ENCODE measurements at places on chromosomes 6 and 20.

- DNase-seq = no peak
Observed at GRCh38 chr6:151452750-151453427, 963 bp upstream of the RMND1 start.

- no peak for DNase-seq
Observed at GRCh38 chr20:61749406-61750075, 316.1 kb downstream of the TAF4 start.

GRCh38 chr6:22471746-22472145 lies 97.6 kb upstream of the HDGFL1 start:
- DNase-seq = no peak

DNA sequence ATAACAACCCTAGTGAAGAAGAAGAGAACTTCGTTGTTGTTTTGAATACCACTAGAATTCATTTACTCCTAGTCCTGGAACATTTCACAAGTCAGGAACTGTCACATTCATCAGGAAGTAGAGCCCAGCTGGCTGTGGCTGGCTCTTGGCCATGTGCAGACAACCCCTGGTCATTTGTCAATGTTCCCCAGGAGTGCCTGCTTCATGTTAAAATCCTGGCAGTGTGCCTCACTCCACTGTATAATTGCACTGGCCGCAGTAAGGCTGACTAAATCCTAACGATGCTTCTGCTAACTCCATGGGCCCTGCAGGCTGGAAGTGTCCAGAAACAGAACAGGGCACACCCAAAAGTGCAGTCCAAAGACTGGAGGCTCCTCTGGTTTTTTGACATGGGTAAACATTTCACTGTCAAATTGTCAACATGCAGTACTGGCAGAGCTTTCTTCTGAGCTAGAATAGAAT lies 41.5 kb upstream of the ADGRF1 start:
- DNase-seq = peak; percentile 86

DNA sequence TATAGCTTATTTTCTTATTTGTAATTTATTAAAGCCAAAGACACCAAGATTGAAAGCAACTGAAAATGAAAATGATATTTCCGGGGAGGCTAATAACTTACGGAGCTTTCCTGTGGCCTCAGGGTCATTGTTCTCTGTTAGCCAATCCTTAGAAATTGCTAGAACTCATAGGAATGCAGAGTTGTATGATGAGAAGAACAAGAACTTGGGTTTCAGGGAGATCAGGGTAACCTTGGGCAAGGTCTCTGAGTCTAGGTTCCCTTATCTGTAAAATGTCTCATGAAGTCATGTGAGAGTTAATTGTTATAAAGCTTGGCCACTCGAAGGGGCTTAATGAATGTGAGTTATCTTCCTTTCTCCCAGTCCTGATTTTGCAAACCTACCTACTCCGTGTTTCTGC lies 20.1 kb upstream of the SERINC3 start:
- DNase-seq = no peak

DNA sequence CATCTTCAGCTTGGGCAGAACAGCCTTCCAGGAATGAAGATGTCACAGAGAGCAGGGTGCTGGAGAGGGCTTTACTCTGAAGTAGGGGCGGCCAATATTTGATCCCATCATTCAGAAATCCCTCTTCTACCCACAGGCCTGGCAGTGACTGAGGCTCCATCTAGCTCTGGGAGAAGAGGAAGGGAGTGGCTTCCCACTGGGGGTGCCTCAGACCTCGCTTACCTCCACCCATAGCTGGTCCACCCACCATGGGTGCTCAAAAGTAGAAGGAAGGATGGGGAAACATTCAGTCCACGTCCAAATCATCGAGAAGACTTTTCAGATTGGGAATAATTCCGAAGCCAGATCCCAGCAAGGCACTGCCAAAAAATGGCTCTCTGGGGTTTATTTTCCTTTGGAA lies 11.8 kb upstream of the THBD start:
- no peak for DNase-seq

DNA sequence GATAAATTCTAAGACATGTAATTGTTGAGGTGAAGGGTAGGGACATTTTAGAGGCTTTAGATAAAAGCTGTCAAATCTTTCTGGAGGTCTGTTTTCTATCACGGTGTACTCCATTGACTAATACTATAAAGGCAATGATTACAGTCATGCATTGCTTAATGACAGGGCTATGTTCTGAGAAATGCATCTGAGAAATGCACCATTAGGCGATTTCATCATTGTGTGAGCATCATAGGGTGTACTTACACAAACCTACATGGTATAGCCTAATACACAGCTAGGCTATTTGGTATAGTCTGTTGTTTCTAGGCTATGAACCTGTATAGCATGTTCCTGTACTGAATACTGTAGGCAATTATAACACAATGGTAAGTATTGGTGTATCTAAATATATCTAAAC lies 71.3 kb upstream of the FYN start:
- no peak for DNase-seq

DNA sequence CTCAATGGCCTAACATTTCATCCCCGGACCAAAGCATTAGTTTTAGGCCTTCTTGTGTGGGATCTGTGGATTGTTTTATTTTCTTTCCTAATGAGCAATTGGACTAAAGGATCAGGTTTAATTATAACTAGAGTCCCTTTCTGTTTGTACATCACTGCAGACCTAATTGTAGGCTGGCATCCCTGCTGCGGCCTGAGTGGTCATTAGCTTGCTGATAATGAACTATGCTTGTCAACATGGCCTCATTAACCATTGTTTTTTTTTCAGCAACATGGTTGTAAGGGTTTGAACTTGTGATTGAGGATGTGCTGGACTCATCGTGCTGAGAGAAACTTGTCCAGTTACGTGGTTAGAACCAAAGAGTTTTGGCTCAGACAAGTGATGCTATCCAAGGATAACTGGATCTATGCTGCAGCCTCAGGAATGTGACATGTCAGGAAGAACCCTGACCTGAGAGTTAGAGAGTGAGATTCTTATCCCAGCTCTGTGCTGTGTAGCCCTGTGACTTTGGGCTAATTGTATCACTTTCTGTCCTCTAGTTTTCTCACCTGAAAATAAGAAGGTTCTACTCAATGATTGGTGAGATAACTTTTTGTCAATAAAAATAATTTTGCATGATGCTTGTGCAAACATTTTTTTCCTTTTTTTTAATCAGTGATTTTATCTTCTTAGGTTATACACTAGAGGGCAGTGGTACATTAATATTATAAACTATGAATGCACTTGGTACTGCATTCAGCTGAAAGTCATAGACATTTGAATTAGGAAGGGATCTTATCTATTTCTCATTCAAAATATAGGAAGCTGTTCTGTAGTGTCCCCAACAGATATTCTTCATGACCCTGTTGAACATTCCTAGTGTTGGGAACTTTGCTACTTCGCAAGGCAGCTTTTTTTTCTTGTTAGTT lies 140.9 kb downstream of the RNF144B start:
- DNase-seq = no peak

- DNase-seq = no peak
Observed at GRCh38 chr6:79111549-79111948, 33.5 kb upstream of the PHIP start.

DNA sequence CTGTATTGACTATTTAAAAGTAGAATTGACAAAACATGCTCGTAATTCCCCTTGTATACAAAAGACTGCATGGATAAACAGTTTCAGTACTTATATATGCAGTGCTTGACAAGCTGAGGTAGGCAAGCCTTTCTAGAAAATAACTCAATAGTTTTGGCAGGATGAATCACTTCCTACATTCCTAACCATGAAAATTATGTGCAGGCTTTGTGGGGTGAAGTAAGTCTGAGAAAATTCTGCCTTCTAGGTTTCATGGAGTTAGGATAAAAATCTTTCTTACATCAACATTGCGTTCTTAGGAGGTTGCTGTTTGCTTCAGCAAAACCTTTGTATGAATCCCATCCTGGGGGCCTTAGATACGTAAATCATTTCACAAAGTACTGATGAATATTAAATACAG lies 801.4 kb upstream of the EYS start:
- DNase-seq = no peak

GRCh38 chr6:7389451-7390225 lies at the start of the genes CAGE1 and RIOK1:
TSS of gene CAGE1 (minus strand) at chr6:7389742. CDS start at chr6:7387173, 2,569 bp downstream.
TSS of gene RIOK1 (plus strand) at chr6:7389808. CDS start at chr6:7390003, 195 bp downstream.
- DNase-seq = peak; percentile 97

DNA sequence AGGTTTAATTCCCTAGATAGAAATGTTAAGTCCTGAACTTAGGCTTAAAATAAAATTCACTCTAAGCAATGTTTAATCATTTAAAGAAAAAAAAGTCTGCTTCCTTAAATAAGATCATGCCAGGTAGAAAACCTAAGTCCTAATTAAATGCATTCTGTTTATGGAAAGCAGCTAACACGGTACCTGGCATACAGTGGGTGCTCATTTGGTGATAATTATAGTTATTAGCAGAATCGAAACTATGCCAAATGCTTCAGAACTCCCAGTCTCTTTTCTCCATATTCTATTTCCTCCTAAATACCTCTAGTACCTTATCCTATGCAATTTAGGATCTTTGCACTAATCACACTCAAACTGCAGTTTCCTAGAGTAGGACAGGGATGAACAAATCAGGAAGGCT lies 331.8 kb downstream of the EPHA7 start:
- DNase-seq = no peak

GRCh38 chr6:138231381-138231886 lies 13.1 kb upstream of the PBOV1 start:
- no peak for DNase-seq

- no peak for DNase-seq
Observed at GRCh38 chr6:116300566-116300965, 20.8 kb upstream of the TSPYL1 start.

DNA sequence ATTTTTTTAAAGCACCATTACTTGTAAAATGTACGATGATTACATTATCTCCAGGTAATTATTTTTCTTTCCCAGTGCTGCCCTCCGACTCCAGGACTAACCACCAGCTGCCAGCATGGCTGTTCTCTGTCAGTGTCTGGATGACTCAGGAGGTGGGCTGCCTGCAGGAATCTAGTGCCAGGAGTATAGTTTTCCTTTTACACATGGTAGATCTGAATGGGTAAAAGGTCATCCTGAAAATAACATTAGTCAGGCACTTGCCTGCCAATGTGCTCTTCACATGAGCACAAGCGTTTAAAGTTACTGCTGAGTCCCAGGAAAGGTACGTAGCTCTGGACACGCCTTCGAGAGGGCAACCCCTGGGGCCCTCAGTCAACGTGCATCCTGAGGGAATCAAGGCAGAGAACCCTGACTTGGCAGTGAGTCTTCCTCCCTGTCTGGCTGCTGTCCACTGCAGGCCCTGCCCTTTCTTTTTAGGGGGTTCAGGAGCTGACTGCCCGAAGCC lies 2.4 kb downstream of the DYNLT1 start:
- DNase-seq = no peak

GRCh38 chr6:80268865-80269730 lies 162.6 kb downstream of the BCKDHB start:
- no peak for DNase-seq

DNA sequence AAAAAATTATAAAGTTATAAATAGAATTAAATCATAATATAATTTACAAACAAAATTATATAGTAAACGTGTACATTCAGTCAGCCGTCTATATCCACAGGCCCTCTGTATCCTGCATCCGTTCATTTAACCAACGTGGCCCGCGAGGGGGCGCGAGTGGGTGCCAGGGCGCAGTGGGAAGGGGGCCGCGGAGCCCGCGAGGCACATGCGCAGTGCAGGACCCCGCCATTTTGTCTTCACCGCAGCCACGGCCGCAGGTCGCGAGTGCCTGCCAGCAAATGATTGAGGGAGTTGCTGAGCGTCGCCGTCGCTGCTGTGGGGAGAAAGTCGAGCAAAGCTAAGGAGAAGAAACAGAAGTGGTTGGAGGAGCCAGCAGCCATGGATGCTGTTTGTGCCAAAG lies 53.4 kb upstream of the ECI2 start:
- no peak for DNase-seq

DNA sequence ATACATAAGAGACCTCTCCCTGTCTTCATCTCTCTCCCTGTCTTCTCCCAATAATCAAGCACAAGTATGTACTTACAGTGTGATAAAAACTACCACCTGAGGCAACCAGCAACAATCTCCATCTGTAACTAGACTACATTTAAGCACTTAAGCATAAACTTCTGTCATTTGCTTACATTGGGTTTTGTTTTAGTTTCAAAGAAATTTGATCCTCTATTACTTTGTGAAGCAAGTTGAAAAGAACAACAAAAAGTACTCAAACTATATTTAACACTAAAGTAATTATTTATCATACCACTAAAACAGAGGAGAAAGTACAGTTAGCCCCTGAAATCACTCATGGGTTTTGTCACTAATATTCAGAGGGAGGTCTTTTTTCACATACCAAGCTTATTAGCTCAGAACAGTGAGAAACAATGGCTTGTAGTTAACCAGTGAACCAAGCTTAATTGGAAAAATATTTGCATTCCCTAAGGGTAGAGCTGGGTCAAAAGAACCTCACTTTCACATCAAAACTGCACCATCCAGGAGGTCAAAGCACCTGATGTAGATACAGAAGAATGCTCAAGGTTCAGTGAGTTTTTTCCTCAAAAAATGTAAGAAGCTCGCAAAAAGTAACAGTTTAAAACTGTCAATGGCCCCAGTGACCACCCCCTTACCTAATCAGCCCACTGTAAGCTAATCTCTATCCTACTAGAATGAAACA lies 34.1 kb downstream of the DCDC2 start:
- no peak for DNase-seq

DNA sequence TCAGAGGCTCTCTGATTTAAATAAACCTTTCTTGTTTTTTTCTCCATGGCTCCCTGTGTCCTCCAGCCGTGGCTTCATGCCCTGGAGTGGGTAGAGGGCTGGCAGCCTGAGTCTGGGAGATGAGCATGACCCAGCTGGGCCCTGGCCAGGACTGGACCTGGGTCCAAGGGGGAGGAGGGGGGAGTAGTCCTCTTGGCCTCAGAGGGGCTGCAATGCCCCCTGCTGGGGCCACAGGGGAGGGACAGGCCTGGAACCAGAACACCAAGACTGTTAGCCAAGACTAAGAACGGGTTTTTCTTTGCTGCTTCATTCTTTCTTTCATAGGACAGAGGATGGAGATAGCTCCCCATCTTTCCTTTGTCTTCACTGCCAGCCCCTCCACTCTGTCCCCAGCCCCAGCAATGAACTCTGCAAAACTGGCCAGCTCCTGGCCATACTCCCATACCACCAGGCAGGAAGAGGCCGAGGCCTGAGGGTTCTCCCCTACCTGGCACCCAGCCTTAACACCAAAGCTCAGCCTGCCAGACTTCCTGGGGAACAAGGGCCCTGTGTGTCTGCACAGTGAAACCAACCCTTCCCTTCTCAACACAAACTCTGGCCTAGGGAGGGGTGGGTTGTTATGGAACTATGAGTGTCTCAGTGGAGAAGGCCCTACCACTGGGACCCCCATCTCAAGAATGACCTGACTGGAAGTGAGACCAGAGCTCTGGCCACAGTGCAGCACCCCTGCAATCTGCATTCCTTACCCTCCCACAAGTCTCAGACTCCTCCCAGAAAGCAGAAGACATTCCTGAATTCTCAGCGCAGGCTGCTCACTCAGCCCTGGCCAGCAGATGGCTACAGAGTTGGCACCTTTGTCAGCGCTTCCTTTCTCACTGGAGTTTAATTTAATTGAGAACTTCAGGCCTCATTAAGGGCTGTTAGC lies 11.0 kb downstream of the SLC29A1 start:
- peak; percentile 90 for DNase-seq

- DNase-seq = no peak
Observed at GRCh38 chr6:11009353-11009752, 34.8 kb downstream of the ELOVL2 start.

- no peak for DNase-seq
Observed at GRCh38 chr6:159800141-159800865, at the start of gene PNLDC1. TSS of gene PNLDC1 (plus strand) at chr6:159800276. CDS start at chr6:159800308, 32 bp downstream.

- no peak for DNase-seq
Observed at GRCh38 chr6:18837013-18837412, 449.9 kb downstream of the RNF144B start.

- no peak for DNase-seq
Observed at GRCh38 chr6:46628976-46629375, 23.6 kb downstream of the CYP39A1 start.
